ENCODE measurements at places on chromosomes 13 and 19.

DNA sequence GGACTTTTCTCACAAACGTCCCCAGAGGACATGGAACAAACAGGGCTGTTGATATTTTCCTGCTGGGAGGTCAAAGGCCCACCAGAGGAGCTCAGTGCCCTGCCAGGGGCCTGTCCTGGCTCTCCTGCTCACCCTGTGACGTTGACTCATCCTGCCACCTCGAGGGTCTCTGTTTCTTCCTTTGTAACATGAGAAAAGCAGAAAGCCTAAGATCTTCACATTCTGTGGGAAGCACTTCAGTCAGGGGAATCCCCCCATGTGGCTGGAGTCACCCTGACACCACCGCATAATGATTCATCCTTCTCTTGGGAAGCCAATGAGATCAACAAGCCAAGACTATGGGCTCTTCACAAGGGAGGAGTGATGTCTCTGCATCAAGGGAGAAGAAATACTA is 147.9 kb downstream of the KATNAL1 start:
- no peak for ATAC-seq

DNA sequence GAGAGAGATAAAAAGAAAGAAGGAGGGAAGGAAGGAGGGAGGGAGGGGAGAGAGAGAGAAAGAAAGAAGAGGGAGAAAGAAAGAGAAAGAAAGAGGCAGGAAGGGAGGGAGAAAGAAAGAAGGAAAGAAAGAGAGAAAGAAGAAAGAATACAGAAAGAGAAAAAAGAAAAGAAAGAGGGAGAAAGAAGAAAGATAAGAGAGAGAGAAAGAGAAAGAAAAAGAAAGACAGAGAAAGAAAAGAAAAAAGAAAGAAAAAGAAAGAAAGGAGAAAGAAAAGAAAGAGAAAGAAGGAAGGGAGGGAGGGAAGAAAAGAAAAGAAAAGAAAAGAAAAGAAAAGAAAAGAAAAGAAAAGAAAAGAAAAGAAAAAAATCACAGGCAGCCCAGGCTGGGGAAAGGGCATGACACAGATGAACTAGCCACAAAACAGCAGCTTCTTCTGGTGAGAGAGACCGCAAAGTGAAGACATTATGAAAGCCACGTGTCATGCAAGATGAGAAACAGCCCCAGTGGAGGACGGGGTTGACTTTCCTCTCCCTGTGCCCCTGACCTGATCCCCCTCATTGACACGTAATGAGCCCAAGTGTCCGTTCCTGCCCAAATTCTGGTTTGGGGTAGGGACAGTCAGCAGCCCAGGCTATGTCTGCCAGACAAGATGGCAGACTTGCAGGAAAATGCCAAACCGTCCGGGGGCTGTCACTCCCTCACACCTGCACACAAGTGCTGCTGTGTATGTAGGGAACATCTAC is 102.1 kb downstream of the INSR start:
- no peak for ATAC-seq

DNA sequence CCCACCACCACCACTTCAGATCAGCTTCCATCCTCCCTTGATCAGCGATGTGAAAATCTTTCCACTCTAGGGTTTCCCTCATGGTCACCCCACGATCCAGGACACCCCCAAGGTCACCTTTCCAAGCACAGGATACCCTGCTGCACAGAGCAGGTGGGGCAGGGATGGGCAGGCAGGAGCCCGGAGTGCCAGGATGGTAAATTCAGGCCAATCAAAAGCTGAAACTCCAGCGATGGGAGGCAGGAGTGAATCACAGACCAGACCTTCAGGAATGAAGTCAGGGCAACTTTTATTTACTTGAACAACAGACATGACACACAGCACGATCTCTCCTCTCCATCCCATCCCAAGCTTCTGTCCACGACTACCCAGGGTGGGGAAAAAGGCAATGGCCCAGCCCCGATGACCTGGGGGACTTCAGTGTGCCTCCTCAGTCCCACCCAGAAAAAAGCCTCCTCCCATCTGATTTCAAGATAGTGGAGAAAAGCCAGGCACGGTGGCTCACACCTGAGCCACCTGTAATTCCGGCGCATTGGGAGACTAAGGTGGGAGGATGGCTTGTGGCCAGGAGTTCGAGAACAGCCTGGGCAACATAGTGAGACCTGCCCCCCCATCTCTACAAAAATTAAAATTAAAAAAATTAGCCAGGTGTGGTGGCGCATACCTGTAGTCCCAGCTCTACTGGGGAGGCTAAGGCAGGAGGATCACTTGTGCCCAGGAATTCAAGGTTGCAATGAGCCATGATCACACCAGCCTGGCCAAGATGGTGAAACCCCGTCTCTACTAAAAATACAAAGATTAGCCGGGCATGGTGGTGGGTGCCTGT is 39.2 kb downstream of the ZSWIM4 start:
- ATAC-seq: peak; percentile 23

DNA sequence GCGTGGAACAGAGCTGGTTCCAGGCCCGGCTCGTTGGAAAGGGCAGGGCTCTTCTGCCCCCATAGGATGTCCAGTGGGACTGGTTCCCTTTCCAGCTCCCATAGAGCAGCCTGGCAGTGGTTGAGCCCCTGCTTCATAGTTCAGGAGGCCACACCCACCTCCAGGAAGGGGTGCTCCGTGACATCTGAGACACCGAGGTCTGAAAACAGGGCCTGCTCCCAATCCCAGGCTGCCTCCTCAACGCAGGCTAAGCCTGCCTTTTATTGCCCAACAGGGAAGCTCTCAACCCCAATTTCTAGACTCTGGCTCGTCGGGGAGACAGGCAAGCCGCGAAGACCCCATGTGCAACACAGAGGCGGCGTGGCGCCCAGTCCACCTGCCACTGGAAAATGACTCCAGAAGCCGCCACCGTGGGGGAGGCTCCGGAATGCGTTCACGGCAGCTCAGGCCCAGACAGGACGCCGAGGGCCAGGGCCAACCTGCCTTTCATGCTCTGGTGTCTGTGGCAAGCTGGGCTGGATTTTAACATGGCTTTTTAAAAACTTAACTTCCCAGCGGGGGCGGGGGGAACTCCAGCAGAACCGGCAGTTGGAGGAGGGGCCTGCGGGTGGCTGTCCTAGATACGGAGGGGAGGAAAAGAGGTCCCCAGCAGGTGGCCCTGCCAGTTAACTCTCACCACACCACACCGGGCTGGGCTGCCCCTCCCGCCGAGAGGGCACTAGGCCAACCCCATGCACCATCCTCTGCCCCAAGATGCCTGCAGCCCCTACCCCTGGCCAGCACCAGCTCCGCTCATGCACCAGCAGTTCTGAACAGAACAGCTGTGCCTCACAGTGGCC is 17.9 kb upstream of the TINCR start:
- peak; percentile 64 for ATAC-seq

DNA sequence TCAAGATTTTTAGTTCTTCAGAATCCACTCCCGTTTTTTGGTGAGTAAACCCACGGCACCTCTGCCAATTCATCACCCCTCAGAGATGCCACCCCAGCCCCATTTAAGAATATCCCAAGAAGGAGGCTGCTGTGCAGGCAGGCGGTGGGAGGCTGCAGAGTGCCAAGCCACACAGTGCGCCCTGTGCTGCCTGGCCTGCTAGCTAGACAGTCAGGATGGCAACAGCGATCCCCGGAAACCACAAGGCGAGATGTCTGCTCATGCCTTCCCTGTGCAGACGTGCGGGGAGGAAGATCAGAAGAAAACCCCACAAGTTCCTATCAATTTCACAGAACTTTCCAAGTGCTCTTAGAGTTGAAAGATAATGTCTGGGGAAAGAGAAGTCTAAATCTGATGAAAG is 64.8 kb upstream of the GPR183 start:
- no peak for ATAC-seq

DNA sequence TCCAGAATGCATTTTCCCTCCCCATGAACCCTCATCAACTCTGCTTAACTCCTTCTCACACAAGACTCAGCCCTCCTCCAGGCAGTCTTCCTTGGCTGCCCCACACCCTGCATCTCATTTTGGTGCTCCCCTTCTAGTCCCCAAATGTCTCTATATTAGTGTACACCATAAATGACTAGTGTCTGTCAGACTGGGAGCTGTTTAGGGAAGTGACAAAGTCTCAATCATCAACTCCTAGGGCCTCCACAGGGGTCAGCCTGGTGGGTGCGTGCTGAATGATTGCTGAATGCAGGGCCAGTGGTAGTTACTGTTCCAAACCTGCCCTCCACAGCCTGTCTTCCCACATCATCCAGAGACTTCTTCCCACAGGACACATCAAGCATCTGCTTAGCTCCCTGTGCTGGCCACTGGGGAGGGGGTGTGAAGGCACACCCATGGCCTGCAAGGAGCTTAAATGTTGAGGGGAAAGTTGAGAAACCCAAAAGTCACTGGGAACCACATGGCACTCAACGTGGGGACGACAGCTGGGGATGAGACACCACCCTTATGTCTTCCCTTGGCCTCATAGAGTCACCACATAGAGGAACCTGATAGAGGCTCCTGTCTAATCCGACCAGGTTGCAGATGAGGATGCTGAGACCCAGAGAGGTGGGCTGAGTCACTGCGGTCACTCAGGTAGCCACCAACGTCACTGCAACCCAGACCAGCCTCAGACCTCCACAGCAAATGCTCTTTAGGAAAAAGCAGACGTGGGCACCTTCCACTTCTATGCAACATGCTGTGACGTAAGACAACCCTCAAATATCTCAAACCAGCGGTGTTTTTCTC is 79.3 kb upstream of the TM9SF2 start:
- no peak for ATAC-seq

- ATAC-seq: no peak
Measured at GRCh38 chr13:100460266-100460665, 128.3 kb downstream of the GGACT start.

All from esophagus mucosa (tissue), 1 donor.